Pons (tissue), 1 donor: ENCODE measurements at places on chromosomes 12 and 14.

- DNase-seq: no peak
Measured at GRCh38 chr14:58401587-58401986, 5.9 kb downstream of the TOMM20L start.

- no peak for DNase-seq
Measured at GRCh38 chr14:103290494-103290893, 43.5 kb upstream of the EIF5 start.

- DNase-seq: no peak
Measured at GRCh38 chr12:96343347-96343954, 56.8 kb downstream of the CDK17 start.

DNA sequence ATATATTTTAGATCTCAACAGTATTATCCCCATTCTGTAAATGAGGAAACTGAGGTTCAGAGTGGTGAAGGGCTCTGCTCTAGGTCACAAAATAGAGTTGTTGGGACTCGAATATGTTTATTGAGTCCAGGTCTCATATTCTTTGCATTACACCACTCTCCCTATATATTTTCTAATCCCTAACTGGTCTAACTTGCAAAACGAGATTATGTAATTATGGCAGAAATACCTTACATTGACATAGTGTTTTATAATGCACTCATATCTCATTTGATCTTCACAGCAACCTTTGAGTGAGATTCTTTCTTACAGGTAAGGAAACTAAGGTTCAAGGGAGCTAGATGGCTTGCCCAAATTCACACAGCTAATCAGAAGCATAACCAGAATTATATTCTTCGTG lies 106.9 kb upstream of the LRIG3 start:
- no peak for DNase-seq

DNA sequence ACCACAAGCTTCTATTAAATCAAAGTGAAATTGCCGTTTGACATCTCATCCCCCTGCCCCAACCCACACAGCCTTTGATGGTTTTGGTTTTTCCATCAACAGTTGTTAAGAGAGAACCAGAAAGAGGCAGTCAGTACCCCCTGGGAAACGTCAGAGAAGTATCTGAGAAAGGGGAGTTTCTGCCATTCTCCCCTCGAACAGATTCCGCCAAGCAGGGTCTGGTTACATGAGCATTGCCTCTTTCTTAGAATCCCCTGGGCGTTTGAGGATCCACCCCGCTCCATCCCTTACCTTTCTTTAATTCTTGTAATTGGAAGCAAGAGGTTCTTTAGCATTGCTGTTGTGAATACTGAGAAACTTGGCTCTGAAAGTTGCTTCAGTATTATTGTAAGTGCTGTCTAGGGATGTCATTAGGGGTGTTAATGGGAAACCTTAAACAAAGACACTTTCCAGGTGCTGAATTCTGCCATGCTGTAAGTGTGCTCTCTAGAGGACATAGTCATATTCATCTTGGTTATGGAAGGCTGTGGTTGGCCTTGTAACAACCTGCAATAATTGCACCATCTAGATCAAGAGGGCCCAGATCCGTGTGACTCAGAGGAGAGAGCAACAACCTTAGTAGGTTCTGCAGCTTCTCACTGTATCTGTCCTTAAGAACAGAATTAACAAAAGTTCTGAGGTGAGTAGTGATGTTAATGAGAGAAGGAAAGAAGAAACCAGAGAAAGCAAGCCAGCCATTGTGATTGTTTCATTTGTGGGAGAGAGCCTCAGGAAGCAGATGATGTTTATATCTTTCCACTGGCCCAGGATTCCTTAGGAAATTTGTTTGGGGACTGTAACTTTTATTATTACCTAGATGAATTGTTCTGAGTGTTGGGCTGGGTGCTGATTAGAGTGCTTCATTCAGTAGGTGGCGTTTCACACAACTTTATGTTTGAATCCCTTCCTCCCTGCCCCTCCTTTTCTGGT lies 9.0 kb downstream of the TMBIM6 start:
- no peak for DNase-seq

- peak; percentile 22 for DNase-seq
Measured at GRCh38 chr12:75120311-75120711, 89.3 kb downstream of the KCNC2 start.

GRCh38 chr14:101480747-101481530 lies 80.4 kb upstream of the DIO3 start:
- DNase-seq: no peak

DNA sequence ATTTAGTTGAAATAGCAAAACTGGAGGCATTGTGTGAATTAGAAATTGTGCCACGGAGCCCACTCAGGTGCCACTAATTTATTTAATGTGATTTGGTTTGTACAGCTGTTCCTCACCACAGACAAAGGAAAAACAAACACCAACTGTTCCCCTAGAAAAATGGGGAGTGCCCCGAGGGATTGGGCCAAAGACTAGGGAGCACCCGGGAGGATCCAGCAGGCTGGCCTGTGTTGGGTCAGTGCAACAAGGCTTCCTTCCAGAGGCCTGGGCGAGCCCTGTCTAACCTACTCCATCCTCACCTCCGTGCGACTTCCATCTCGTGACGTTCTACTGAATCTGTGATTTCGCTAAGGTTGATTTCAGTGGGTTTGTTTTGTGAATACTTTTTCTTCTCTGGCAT lies 206.2 kb downstream of the CHST11 start:
- no peak for DNase-seq
